ENCODE measurements at places on chromosomes 12 and 14.

GRCh38 chr14:89775151-89775550 is 179.4 kb downstream of the EFCAB11 start:
- DNase-seq, result no peak

GRCh38 chr14:36521598-36522345 is 1.7 kb upstream of the NKX2-1 start:
- DNase-seq, result no peak

DNA sequence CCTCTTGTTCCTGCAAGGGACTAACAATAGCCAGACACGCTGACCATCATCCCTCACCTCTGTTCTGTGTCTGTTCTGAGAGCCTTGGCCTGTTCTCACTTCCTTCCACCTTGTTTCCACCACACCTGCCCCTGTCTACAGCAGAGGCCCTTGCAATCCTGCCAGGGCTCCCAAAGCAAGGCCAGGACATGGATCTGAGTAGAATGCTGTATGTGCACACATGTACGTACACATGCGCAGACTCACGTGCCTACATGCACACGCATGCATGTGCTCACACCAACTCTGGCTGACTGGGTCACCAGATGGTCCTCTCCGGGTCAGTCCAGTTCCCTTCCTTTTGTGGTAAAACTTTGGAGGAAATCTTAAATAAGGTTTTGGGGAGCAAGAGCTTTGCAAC is 133.0 kb upstream of the C14orf180 start:
- no peak for DNase-seq

- DNase-seq, result no peak
Observed at GRCh38 chr14:98513558-98513957, 758.4 kb downstream of the BCL11B start.

DNA sequence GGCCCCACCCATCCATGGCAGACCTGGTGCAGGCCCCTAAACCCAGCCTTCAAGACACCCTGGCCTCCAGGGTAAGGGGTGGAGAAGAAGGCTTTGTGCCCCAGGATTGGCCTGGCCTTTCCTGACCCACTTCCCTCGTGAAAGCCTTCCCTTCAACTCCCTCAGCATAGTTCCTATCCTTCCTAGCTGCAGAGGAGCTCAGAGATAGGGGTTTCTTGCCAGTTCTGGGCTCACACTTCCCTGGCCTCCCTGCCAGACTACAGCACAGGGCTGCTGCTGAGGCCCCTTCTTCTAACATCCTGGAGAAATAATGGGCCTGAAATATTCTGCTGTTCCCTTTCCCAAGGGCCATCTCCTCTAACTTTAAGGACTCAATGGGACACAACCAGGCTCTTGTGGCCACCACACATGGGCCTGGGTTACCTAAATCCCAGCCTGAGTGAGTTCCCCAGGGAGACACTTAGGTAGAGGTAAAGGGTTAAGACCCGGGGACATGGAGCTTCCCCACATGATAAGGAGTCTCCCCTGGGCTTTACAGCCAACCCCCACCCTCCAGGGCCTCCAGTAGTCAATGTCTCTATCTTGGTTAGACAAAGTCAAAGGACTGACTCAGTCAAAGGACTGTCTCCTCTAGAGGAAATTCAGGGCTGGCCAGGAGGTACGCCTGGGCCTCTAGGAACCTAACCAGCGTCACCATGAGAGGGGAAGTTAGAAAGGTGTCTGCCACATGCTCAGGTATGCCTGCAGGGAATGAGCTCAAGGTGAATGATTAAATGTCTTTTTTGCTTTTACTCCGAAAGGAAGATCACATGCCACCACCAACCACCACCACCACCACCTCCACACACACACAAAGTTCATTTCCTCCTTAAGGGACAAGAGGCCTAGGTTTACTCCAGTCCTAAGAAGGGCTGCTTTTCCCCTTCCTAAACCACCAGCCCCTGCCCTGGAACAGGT is 7.1 kb downstream of the ZFP36L1 start:
- DNase-seq, result no peak

DNA sequence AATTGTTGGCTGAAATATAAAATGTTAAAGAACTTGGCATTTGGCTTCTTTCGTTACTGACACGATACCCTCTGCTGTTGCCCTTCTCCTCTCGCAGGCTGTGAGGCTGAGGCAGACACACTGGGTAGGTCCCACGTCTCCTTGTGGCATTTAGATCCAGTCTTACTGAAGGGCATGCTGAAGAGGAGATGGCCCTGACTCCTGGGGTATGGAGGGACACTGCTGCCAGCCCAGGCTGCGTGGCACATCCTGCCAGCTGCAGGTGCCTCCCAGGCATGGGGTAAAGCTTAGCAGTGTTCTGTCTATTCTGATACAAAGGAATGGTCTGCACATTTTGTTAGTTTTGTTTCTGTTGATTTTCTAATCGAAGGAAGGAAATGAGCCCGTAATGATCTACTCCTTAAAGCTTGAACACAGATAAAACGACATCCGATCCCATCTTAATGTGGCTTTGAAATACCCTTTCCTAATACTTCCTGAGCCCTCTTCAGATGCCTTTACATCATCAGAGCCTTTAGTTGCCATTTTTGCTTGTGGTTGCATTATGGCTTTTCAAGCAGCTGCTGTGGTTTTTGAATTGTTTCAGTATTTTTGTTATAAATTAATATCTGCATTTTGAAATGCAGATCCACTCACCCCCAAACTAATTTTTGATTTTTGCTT is 61.1 kb downstream of the WDR20 start:
- DNase-seq, result no peak

DNA sequence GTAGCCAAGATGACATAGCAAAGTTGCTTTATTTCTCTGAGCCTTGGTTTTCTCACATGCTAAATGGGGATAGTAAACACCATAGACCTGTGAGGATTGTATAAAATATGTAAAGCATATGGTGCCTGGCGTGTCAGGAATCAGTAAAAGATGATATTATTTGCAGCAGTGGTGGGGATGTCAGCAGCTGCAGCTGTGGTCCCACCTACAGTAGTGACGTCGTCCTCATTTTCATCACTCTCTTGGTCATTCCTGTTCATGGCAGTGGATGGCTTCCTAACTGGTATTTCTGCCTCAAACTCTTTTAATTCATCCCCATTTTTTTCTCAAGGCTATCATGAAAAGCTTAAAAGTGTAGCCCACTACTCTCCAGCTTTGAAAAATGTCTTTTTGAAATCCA is 12.1 kb downstream of the BMAL2 start:
- no peak for DNase-seq

DNA sequence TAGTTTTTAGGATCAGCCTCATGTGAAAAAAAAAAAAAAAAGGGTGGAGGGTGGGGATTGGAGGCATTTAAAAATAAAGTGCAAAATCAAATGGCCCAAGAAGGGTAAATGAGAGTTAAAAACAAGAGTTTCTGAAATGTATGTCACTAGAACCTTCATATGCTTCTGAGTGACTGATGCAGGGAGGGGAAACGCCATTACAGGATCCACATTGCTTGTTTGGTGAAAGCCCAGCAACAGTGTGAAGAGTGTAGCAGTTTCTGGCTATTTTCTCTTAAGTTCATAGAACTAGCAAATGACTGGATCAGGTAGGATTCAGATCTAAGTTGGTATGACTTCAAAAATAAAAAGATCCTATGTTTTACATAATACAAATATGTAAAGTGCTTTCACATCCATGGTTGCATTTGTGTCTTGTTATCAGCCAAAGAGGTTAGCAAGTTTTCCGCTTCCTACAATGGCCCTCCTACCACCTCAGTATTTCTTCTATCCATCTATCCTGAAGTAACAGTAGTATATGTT is 2.9 kb downstream of the CHPT1 start:
- DNase-seq, result no peak

DNA sequence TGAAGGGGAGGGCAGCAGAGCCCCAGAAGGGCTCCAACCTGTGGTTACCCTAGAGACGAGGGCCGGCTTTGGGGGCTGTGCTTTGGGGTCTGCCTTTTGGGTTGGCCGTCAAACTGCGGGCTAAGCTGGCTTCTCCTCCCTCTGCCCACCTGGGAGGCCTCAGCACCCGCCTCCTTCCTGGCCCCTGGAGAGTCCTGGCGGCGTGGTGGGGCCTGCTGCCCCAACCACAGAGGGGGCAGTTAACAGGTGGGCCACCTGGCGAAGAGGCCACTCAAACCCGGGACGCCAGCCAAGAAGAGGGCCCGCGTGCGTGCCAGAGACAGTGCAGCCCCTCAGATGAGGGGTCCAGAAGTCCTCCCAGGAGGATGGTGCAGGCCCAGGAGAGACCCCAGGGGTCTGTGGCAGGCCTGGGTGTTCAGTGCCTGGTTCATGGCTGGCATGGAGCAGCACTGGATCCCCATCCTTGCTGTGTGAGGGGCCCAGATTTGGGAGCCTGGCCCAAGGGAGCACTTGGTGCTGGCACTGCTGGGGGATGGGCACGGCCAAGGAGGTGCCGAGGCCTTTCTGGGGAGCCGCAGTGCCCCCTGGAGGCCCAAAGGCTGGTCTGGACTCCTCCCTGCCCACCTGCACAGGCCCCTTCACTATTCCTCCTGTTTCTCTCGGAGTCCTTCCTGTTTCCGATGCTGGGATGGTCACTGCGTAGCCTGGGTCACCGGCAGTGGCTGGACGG is 48.8 kb downstream of the LRCOL1 start:
- DNase-seq, result no peak

Measured in stimulated activated CD4-positive, alpha-beta T cell treated with anti-CD3 and anti-CD28 coated beads, Interleukin-12 subunit alpha, Interleukin-12 subunit beta, amount 100 ng/mL, for 48 hours (primary cell).